ENCODE measurements at places on chromosomes 6 and 20.

DNA sequence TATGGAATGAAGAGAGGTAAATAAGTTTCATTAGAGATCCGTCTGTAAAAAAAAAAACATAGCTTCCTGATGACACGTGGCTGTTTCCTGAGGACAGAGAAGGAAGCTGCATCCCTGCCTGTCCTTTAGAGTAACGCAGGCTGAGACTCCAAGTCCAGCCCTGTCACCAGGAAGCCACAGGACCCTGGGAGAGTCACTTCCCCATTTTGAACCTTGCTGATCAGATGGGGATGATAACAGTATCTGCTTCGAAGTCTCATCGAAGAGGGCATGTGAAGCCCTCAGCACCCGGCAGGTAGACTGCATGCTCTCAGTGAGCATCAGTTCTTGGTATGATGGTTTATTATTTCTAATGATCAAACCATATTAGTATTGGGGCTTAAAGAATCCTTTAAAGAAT lies 139.1 kb upstream of the KCNG1 start:
- no peak for DNase-seq

DNA sequence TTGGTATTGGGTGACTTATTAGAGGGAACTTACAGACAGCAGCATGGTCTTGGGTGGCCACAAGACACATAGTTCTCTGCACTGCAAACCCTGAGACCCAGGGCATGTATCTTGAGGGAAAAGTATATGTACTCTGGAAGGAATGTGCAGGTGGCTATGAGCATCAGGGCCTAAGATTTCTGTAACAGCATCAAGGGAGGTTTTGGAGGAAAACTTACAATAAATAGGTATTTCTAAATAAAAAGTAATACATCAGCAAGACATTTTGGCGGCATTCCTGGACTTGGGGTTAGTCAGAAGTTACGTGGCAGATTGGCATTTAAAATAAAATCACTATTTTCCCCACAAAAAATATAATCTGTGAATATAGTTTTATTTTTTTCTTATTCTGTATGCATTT lies 8.0 kb upstream of the STX7 start:
- no peak for DNase-seq

DNA sequence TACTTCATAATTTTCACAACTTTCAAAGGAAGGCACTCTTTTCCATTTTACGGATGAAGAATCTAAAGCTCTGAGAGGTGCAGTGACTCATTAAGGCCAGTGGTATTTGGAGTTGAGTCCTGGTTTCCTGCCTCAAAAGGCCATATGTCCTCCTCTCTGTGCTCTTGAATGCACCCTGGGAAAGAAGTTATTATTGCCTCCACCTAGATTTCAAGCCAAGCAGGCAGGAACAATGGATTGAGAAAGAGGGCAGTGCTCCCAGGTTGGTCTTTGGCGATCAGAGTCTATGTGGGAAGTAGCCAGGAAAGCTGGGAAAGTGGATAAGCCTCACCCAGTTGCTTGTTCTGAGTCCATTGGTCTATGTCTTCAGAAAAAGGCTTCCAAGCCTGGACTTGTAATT lies 165.0 kb downstream of the MAFB start:
- DNase-seq: no peak

DNA sequence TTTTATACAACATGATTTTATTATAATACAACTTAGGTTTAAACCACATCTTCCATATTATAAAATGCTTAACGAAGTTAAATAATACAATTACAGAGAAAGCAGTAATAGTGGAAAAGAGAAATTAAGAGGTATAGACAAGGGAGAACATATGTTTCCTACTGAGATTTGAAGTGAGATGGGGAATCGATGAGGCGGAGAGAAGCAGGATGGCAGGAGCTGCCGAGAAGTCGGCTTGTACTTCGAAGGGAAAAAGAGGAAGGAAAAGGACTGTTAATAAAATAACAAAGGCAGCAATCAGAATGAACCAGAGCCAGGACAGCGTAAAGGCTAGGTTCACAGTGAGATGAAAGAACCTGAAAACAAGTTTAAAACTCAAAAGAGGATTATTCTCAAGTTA lies 15.4 kb downstream of the FBXL4 start:
- no peak for DNase-seq

GRCh38 chr6:74284284-74284683 lies 588.3 kb downstream of the CD109 start:
- DNase-seq: no peak

DNA sequence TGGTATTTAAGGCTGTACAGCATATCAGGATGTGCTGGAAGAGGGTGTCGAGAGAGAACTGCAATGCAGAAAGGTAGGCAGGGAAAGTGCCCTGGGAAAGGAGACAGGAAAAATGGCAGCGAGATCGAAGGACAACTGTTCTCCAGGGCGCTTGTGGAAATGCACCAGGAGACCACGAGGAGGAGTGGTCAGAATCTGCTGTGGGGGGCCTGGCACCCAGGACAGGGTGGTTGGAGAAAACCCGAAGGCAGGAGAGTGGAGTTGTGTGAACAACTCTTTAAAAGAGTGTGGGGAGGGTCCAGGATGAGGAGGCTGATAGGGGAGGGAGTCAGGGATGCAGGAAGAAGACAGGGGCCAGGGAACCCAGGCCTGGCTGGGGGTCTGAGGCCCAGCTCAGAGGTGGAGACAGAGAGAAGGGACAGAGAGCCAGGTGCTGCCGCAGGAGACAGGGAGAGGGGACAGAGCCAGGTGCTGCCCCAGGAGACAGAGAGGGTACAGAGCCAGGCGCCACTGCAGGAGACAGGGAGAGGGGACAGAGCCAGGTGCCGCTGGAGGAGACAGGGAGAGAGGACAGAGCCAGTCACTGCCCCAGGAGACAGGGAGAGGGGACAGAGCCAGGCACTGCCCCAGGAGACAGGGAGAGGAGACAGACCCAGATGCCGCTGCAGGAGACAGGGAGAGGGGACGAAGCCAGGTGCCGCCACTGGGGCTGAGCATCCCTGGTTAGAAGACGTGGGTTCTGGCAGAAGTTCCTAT lies 9.3 kb downstream of the SLC22A1 start:
- no peak for DNase-seq

DNA sequence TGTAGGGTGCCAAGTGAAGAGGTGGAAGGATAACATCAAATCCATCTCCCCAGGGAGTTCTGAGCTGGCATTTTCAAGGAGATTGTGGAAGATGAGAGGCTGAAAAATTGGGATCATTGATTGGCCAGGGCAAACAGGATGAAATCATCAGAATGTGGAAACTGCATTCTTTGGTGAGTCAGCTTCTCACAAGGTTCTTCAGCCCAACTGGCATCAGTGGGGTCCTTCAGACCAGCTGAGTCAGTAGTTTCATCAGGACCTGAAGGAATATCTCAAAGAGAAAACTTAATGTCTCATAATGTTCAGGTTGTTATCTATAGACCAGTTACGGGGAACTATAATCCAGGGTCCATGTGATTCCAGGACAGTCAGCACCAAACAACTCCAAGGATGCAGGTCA lies 195.8 kb downstream of the HAO1 start:
- no peak for DNase-seq

DNA sequence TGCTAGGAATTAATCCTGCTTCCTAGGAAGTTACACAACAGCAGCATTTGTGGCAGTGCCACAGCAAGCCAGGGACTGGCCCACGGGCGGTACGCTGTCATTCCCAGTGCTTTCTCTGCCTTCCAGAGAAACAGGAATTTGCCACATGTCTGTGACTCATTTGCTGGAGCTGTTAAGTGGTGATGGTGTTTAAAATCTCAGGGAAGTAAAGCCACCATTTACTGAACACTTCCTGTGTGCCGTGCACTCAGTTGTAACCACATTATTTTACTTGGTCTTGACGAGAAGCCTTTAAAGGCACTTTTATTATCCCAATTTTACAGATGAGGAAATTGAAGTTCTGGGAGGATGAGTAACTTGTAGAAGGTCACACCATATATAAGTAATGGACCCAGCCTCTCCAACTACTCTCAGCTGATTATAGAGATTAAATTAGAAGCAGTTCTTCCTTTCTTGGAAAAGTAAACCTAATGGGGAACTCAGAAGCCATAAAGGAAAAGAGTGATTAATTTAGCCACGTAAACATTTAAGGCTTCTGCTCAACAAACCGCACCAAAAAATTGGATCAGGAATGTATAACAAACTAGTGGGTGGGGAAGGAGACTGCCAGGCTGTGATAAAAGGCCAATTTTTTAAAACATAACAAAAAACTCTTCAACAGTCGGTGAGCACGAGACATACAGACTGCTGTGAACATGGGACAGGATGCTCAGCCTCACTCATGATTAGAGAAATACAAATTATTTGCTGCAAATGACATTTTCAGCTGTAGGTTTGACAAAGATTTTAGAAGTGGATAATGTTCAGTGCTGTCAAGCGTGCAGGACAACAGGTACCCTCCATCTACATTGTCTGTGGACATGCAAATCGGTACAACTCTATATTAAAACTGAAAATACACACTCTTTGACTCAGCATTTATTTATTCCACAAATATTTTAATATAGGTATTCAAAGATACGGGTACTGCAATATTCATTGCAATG lies 311.2 kb downstream of the NRN1 start:
- DNase-seq: no peak

GRCh38 chr20:34449674-34450592 lies 66.3 kb upstream of the DYNLRB1 start:
- DNase-seq: no peak

- no peak for DNase-seq
Observed at GRCh38 chr20:63008541-63009044, 1.8 kb upstream of the BHLHE23 start.

- DNase-seq: no peak
Observed at GRCh38 chr6:158730541-158730907, 80.7 kb downstream of the SYTL3 start.

GRCh38 chr6:161407581-161407980 lies 133.7 kb upstream of the AGPAT4 start:
- DNase-seq: no peak

DNA sequence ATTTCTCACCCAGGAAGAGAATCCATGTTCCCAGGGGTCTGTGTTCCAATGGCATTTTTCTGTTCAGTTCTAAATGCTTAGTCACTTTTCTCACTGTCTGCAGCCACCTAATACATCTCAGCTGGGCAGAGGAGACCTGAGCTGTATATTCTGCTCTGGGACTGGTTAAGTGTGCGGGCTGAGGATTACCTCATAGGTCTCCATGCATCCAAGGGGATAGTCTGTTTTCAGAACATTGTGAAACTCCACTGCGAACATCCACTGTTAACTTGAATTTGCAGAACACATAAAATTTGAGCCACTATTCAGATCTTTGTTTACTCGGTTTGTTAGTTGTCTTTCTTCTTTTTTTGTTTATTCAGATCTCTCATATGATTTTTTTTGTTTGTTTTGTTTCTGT lies 947.1 kb downstream of the TFAP2A start:
- no peak for DNase-seq

GRCh38 chr20:37741055-37741454 lies 47.2 kb downstream of the CTNNBL1 start:
- no peak for DNase-seq
